NT2/D1 (cell line): ENCODE measurements at places on chromosomes 12 and 14.

DNA sequence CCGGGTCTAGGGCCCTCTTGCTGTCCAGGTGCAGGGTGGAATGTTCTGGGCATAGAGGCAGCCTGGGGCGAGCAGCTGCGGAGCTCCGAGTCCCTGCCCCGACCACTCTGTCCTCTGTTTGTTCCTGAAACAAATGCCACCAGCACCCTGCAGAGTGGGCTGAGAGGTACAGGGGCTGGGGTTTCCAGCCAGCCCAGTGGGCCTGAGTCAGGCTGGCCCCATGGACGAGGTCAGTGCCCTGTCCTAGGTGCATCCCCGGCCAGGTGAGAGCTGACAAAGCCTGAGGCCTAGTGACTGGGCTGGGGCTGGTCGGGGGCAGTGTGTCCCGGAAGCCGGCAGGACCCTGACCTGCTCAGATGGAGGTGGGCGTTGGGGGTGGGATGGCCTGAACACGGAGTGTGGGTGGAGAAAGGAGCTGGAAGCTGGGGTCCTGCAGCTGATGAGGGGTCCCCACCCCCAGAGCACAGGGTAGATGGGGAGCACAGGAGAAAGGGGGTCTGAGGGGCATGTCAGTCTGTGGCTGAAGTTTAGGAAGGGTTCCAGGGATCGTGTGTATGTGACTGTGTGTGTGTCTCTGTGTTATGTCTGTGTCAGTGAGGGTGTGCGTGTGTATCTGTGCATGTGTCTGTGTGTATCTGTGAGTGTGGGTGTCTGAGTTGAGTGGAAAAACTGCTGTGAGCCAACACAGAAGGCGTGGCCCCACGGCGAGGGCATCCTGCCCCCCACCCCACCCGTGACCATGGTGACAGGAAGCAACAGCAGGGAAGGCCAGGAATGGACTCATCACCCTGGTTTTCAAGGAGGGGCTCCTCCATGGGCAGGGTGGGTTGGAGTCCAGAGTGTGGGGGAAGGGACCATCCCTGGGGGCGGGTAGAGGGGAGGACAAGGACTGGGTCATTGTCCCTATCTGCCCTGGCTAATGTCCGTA lies 2.4 kb upstream of the CRIP1 start:
- no peak for DNase-seq

DNA sequence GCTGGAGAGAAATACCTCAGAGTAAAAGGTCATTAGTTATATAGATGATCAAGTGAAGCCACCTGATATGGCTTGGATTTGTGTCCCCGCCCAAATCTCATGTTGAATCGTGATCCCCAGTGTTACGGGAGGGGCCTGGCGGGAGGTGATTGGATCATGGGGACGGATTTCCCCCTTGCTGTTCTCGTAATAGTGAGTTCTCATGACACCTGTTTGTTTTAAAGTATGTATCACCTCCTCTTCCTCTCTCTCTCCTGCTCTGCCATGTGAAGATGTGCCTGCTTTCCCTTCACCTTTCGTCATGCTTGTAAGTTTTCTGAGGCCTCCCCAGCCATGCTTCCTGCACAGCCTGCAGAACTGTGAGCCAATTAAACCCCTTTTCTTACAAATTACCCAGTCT lies 124.8 kb downstream of the FOXA1 start:
- DNase-seq: no peak

DNA sequence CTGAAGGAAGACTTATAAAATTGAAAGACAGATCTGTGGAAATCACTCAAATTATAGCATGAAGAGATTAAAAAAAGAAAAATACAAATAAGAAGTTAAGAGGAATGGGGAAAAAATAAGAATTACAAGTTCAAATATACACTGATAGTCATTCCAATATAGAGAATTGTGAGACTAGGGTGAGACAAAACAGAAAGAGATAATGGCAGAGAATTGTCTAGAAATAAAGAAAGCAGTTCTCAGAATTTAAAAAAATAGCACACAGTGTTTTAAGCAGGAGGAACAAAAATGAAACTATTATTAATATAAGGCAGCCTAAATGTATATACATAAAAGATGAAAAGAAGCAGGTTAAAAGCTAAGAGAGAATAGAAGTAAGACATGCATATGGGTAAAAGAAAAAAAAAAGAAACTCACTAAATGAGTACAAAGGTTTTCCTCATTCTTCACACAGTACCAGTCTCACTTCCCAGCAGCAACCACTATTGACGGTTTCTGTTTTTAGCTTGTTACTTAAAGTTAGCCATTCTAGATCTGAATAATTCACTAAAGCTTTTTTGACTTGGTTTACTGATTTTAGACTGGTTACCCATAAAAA lies 31.1 kb downstream of the SLC38A4 start:
- DNase-seq: no peak

GRCh38 chr14:101061411-101062064 lies 158.0 kb upstream of the RTL1 start:
- no peak for DNase-seq

DNA sequence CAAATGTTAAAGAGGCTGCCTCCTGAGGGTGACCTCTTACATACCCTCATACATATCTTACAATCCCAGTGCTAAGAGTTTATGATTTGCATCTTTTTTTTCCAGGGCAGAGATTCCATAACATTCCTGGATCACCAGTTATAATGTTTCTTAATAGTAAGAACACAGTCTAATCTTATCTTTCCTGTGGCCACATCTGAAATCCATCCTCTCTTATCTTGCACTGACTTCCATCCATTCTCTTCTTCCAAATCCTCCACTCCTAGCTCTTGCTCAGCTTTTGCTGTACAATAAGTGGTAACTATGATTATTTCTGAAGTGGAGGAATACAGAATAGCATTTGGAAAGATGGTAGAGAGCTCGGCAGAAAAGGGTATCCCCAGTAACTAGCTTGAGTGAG lies 6.3 kb downstream of the CALCOCO1 start:
- no peak for DNase-seq

GRCh38 chr12:57133916-57134315 lies 5.6 kb downstream of the LRP1 start:
- no peak for DNase-seq

GRCh38 chr12:109949089-109949488 lies 47.1 kb downstream of the GIT2 start:
- DNase-seq: no peak

DNA sequence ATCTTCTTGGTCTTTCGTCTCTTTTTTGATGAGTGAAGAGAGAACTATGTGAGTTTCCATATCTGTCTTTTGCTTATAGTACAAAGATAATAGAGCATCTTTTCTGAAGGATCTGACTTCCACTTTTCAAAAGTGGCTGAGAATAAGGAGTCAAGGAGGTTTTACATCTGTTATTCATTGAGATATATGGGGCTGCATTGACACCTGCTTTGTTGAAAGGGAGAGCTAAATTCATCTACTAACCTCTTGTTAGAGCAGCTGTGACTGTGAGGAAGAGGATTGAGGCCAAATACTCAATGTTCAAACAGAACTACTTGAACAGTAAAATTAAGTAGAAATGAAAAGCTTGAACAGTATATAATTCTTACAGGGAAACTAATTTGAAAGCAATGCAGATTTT lies 130.2 kb upstream of the ATP2B1 start:
- no peak for DNase-seq

- peak; percentile 22 for DNase-seq
These were observed 150.8 kb upstream of the FSCB start for GRCh38 chr14:44657696-44658388.

- no peak for DNase-seq
These were observed 41.0 kb downstream of the BDKRB1 start for GRCh38 chr14:96297000-96297399.

DNA sequence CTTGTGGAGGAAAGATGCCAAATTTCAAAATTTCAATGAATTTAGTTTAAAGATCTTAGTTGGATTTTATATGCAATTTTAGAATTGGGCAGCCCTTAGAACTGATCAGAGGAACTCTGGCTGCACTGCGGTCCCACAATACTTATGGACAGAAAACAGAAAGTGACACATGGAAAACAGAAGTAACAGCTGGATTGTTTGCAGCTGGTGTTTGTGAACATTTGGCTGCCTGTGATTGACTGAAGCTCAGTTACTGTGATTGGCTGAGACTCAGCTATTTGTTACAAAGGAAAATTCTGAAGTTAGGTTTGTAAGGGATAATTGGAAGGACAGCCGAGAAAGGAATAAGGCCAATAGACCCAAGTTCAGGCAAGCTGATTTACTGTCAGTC lies 10.0 kb upstream of the KRT86 start:
- no peak for DNase-seq

DNA sequence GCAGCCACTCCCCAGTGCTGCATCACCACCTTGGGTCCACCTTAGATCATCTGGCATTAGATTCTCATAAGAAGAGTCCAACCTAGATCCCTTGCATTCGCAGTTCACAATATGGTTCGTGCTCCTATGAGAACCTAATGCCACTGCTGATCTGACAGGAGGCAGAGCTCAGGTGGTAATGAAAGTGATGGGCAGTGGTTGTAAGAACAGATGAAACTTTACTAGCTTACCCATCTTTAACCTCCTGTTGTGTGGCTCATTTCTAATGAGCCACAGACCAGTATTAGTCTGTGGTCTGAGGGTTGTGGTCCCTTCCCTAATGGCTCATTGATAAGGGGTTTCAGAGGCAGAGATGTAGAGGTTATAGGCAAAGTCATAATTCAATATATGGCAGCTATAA lies 615.9 kb upstream of the MIS18BP1 start:
- no peak for DNase-seq

DNA sequence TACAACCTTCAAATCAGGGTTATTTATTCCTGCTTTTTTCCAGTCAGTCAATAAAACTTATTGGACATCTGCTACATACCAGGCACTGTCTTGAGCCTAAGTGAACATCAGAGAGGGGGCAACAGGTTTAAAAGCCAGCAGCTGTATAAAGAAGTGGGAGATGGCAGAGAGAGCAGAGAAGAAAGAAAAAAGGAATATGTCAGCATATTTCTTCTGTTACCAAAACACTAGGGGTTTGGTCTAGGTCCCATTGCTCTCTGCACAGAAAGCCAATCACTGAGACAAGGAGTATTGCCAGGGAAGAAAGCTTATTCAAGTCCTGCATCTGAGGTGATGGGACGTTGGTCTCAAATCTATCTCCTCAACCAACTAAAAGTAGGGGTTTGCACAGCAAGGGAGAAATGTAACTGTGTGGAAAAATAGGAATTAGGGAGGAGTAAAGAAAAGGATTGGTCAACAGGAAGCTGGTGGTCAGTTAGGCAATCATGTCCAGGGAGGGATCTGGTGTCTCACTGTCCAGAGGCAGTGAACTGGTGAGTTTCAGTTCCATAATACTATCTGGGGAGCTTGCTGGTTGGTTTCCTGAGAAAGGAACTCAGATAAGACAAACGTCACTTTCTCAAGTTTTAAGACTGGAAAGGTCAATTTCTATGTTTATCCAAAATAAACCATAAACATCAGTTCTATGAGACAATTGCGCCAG lies 107.5 kb downstream of the PHLDA1 start:
- DNase-seq: no peak

DNA sequence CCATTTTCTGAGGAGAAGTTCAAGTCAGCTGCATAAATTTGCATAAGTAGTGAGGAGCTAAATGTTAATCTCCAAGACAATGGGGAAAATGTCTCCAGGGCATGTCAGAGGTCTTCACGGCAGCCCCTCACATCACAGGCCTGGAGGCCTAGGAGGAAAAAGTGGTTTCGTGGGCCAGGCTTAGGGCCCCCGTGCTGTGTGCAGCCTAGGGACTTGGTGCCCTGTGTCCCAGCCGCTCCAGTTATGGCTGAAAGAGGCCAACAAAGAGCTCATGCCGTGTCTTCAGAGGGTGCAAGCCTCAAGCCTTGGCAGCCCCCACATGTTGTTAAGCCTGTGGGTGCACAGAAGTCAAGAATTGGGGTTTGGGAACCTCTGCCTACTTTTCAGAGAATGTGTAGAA lies 41.9 kb upstream of the RD3L start:
- DNase-seq: no peak

DNA sequence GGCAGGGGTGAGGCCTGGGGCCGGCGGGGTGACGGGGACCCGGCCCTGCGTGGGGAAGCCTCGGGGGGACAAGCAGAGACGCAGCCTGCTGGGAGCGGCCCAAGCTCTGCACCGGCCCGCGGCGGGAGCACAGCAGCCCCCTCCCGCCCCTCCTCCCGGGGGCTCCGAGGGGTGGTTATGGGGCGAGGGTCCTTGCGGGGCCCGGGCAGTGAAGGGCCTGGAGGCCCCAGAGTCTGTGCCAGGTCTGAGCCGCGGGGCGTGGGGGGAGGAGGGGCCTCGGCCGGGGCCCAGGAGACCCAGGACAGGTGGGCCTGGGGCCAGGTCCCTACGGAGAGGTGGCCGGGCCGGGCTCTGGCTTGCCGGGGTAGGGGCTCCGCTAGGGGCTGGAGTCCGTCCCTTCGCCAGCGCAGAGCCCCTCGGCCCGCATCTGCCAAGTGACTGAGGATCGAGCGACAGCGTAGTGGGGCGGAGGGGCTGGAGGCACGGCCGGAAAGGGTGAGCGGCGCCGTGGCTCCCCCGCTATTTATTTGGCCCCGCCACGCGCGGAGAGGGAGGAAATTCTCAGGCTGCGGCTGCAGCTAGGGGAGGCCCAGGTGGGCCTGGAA lies 495 bp downstream of the TMEM121 start:
- DNase-seq: no peak

DNA sequence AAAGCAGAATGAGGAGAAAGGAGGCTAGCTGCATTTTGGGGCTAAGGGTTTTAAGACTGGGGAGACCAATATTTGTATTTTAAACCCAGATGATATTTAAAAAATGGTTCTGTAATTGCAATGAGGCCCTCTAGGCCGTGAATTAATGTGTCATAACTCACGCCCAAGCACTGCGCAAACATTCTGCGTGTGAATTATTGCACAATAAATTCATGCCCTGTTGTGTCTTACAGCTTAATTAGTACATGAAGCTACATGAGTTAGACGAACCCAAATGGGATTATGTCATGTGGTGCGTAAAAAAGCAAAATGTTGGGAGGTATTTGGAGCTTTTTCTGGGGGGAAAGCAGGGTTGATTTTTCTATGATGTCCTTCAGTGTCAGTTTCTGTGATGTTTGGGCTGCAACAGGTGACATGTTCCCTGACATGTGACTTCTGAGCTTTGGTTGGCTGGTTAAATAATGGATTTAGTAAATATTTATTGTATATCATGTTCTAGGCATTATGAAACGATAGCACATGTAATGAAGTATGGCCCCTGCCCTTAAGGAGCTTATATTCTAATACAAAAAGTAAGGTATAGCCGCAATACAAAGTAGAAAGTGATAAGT lies 30.4 kb upstream of the CISTR start:
- DNase-seq: no peak

DNA sequence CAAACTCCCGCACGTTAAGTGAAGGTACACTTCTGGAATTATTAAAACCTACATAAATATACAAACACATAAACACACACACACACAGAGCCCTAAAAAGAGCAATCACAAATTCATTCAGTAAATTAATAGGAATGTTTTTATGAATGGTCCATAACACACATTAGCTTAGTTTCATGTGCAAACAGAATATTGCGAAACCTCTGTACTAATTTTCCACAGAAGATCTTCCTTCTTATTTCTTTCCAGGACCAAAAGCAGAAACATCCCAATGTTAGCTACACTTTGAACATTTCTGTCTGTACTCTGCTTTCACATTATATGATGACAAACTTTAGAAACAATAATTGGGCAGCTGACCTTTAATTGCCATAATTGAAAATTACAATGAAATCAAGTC lies 101.6 kb downstream of the SOX5 start:
- DNase-seq: no peak
